A549 treated with CpdA at 1 μM for 4 hours (cell line): ENCODE measurements at places on chromosomes 1 and 21. TPM values are rescaled to one million over a fixed set of nuclear protein-coding genes. Genes with fewer than 3 reads are reported as not detected.

The AIM2 gene
- total RNA-seq, result not detected in 5 replicates

The P3R3URF gene
- total RNA-seq, result not detected in 5 replicates

The POGZ gene
- 20.2 to 22.0 TPM (median 21.4 TPM) in 5 replicates for total RNA-seq

The PAQR6 gene
- total RNA-seq, result 2.9 to 5.1 TPM (median 3.0 TPM) in 5 replicates

The ARPC5 gene
- 144 to 192 TPM (median 166 TPM) in 5 replicates for total RNA-seq

The HUNK gene
- total RNA-seq, result 1.3 to 1.5 TPM (median 1.4 TPM) in 5 replicates

The ERG gene
- 0.03 to 0.14 TPM (median 0.08 TPM) in 4 of 5 replicates, not detected in the other for total RNA-seq

The PRRC2C gene
- 62.6 to 92.9 TPM (median 75.5 TPM) in 5 replicates for total RNA-seq

The SPRR2G gene
- total RNA-seq, result not detected in 5 replicates

The MAP1LC3C gene
- 0.15 to 0.44 TPM (median 0.20 TPM) in 3 of 5 replicates, not detected in the others for total RNA-seq

The AQP10 gene
- not detected in 5 replicates for total RNA-seq

The FMO1 gene
- not detected in 5 replicates for total RNA-seq

The ACTL8 gene
- total RNA-seq, result 1.2 to 1.9 TPM (median 1.7 TPM) in 5 replicates

The IFI16 gene
- total RNA-seq, result 3.6 to 5.9 TPM (median 4.1 TPM) in 5 replicates

The OPTC gene
- total RNA-seq, result not detected in 5 replicates

The FCGR3B gene
- not detected in 5 replicates for total RNA-seq

The HPDL gene
- total RNA-seq, result 3.6 to 5.3 TPM (median 3.9 TPM) in 5 replicates

The C1QB gene
- not detected in 5 replicates for total RNA-seq

The TFAP2E gene
- total RNA-seq, result 0.56 to 0.82 TPM (median 0.62 TPM) in 5 replicates

The S100A1 gene
- total RNA-seq, result 0.55 to 0.96 TPM (median 0.86 TPM) in 4 of 5 replicates, not detected in the other

The KIF14 gene
- 7.9 to 13.1 TPM (median 11.6 TPM) in 5 replicates for total RNA-seq

The TRIM67 gene
- 0.16 to 0.28 TPM (median 0.21 TPM) in 5 replicates for total RNA-seq

The ST6GALNAC3 gene
- 0.24 to 0.80 TPM (median 0.54 TPM) in 5 replicates for total RNA-seq
